ENCODE measurements at places on chromosomes 4 and X. TPM values are rescaled to one million over a fixed set of nuclear protein-coding genes. Genes with fewer than 3 reads are reported as not detected.

Gene ZDHHC9
- total RNA-seq: 15.4 TPM

Gene ACOX3
- 22.0 TPM for total RNA-seq

Gene FIP1L1
- 73.5 TPM for total RNA-seq

Gene PF4V1
- not detected for total RNA-seq

Gene GABRE
- total RNA-seq: 32.1 TPM

Gene UGT2B7
- total RNA-seq: 0.26 TPM

Gene KLHL13
- 1.8 TPM for total RNA-seq

Gene TMPRSS11E
- total RNA-seq: 9.2 TPM

Gene NDNF
- total RNA-seq: not detected

Gene PPP1R2C
- not detected for total RNA-seq

Gene NAP1L2
- total RNA-seq: 0.38 TPM

Gene RAB33B
- total RNA-seq: 9.2 TPM

Gene ALB
- total RNA-seq: not detected

Gene TLR3
- 0.38 TPM for total RNA-seq

Gene SMR3B
- total RNA-seq: not detected

Gene NKX3-2
- total RNA-seq: under 0.01 TPM

Gene FAM47A
- total RNA-seq: not detected

Gene NLRP2B
- not detected for total RNA-seq

Gene CLDN2
- total RNA-seq: not detected

Gene CXorf49
- not detected for total RNA-seq

Gene TCEAL6
- total RNA-seq: not detected

Gene OPHN1
- 3.2 TPM for total RNA-seq

Gene VCX2
- total RNA-seq: not detected

Gene CC2D2A
- total RNA-seq: 5.5 TPM

Gene CYBB
- total RNA-seq: not detected

Gene F9
- total RNA-seq: not detected

Gene RHOXF2B
- not detected for total RNA-seq

Gene MGAT4D
- not detected for total RNA-seq

Gene PALLD
- total RNA-seq: 92.7 TPM

Gene APLN
- total RNA-seq: under 0.01 TPM

Gene CT83
- not detected for total RNA-seq

Gene CT45A10
- total RNA-seq: not detected

Gene GTPBP6
- 68.2 TPM for total RNA-seq

Gene NAP1L5
- 0.26 TPM for total RNA-seq

Gene NSUN7
- 0.79 TPM for total RNA-seq

Gene ATP8A1
- 1.4 TPM for total RNA-seq

Gene NUDT10
- 0.79 TPM for total RNA-seq

Gene GPR173
- not detected for total RNA-seq

Gene SPANXC
- total RNA-seq: not detected

Gene GABRG1
- not detected for total RNA-seq

Gene ATG4A
- 12.4 TPM for total RNA-seq

Gene HSD17B13
- total RNA-seq: not detected

Gene TRO
- total RNA-seq: not detected

Gene HTN3
- not detected for total RNA-seq

Gene GAB3
- 0.13 TPM for total RNA-seq

Gene BEND2
- not detected for total RNA-seq

Gene STBD1
- total RNA-seq: 10.0 TPM

Gene GPR34
- not detected for total RNA-seq

Gene PYURF
- total RNA-seq: 53.2 TPM

Gene ABCD1
- 1.8 TPM for total RNA-seq

Gene SSX4B
- not detected for total RNA-seq

Gene DDIT4L
- 0.26 TPM for total RNA-seq

Gene FGA
- not detected for total RNA-seq

Gene IL1RAPL1
- total RNA-seq: not detected

Gene ACSL1
- total RNA-seq: 97.9 TPM

Gene NSG1
- 4.1 TPM for total RNA-seq

Gene EXOC1L
- total RNA-seq: not detected

Gene CTAG2
- total RNA-seq: not detected

Gene SPANXA2
- total RNA-seq: not detected

Gene SPARCL1
- not detected for total RNA-seq
